ENCODE measurements at places on chromosomes 3 and 15. TPM values are rescaled to one million over a fixed set of nuclear protein-coding genes. Genes with fewer than 3 reads are reported as not detected.

DNA sequence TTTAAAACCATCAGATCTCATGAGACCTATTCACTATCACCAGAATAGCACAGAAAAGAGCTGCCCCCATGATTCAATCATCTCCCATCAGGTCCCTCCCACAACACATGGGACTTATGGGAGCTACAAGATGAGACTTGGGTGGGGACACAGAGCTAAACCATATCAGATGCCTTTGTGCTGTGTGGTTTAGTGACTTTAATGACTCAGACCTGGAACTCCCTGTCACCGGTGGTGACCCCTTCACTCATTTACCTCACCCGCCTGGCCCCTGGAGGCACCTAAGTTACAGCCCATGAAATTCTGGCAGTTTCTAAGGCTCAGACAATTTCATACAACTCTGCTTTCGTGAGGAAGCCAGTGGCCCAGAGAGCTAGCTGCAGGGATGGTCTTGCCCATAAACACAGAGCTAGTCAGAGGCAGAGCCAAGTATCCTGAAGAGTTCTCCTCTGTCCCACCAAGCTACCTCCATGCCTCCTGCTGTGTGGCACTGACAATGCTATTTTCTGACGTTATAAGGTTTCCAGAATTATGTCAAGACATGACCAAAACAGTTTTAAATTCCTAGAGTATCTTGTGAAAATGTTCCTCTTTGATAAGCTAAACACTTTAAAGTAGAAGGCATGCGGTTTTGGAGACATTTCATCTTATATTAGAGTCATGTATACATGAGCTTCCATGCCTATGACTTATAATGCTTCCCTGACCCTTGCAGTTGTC is 231.1 kb upstream of the IL12A start:
- DNase-seq = no peak

DNA sequence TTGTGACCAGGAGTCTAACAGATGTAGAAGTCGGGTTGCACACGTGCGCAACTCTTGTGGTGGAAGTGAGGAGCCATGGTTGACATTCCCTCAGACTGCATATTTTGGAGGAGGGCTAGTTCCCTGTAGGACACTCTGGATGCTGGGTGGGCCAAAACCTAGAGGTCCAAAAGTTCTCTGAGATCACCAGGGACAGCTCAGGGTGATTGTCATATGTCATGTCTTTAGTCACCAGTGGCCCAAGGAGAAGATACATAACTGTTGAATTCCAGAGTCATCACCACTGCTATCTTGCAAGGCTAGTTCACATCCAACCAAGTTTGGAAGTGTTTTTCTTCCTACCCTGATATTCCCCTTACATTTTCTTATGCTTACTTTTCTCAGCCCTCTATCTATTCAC is 95.2 kb upstream of the C3orf80 start:
- no peak for DNase-seq

LDHAL6B gene
- total RNA-seq = not detected

DNA sequence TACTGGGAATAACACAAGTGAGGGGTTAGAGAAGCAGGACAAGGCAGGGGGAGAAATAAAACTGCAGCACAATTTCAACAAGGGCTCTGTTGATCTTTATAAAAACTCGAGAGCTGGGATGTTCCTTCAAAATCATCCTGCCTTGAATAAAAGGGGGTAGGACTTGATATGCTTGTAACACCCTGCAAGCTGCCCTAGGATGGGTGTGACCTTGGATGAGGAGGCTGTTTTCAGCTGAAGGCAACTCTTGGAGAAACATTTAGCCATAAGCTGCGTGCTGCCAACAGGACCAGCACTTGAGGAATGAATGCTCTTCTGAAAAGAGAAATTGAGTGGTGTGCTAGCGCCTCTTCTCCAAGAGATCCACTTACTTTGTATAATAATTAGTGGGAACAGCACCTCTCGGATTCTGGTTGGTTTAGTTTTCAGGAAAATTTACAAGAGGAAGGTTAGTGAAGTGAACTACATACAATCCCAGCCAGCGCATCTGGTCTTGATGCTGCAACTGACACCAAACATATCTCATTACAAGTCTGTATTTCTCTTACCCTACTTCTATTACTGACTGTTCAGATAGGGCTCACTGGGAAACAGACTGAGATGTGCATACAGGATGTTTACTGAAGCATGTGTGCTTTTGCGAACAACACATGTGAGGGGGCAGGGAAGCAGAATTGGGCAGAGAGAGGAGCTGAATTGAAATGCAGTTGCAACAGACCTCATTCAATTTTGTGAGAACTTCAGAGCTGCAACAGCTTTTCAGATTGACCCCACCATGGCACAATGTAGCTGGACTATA is 643.0 kb upstream of the GOLIM4 start:
- DNase-seq = no peak

GOLGA8K gene
- 0.14 TPM for total RNA-seq

LRRC2 gene
- 0.68 TPM for total RNA-seq

PLSCR5 gene
- total RNA-seq = not detected

DLEC1 gene
- not detected for total RNA-seq

GRCh38 chr15:60758961-60759729 is 280.2 kb upstream of the ICE2 start:
- DNase-seq = peak; percentile 79

DNA sequence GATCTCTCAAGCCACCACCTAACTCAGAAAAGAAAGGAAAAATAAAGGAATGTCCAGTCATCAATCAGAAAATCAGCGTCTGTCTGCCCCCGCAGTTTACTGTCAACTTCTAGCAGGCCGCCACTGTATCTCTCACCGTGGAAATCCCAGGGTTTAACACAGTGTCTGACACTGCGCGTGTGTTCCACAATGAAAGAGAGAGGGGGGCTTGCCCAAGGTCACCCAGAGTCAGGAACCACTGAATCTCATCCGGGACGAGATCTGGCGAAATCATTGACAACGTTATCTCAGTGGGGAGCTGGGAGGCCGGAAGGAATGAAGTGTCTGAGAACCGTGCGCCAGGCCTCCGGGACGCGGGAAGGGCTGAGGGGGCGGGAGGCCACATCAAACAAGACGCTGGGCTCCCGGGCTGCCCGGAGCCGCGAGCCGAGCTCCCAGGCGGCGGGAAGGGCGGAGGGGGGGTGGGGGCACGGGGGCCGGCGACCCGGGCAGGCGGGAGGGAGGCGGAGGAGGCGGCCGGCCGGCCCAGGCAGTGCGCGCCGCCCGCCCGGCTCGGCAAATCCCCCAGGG is 2.2 kb upstream of the HES1 start:
- DNase-seq = no peak

- DNase-seq = peak; percentile 50
These were observed 154.6 kb downstream of the POLR2M start for GRCh38 chr15:57861034-57861638.

DNA sequence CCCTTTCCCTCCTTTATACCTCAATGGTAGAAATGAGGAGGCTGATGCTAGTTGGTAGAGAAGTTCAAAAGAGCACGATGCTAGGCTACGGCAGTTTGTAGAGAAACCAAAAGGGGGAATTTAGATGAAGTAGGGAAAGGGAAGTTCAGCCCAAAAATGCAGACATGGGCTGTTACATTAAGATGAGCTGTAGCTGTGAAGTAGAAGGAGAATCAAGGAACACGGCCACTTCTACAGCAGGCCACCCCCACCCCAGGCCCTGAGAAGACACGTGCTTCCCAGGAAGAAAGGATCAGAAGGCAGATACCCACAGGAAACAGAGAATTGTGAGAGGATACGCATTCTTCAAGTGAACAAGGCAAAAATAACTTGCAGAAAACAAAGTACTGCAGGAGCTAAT is 2.1 kb upstream of the PARP14 start:
- DNase-seq = no peak

Measured in foreskin keratinocyte (primary cell).